Activated naive CD8-positive, alpha-beta T cell treated with anti-CD3 and anti-CD28 coated beads, Interleukin-2, amount 50 U/mL, for 24 hours (primary cell): ENCODE measurements at places on chromosomes 7 and 10.

DNA sequence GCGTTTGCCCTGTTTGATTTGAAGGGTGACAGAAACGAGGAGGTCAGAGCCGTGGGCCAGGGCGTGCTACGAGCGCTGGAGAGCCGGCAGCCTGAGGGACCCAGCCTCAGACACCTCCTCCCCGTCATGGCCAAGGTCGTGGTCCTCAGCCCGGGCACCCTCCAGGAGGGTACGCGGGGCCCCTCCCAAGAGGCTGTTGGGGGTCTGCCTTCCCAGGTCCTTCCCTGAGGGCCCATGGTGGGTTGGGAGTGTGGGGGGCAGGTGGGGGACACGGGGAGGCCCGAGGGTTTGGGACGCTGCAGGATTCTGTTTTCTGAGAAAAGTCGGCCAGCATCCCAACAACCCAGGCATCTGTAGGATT lies 7.8 kb downstream of the AP5Z1 start:
- no peak for DNase-seq

DNA sequence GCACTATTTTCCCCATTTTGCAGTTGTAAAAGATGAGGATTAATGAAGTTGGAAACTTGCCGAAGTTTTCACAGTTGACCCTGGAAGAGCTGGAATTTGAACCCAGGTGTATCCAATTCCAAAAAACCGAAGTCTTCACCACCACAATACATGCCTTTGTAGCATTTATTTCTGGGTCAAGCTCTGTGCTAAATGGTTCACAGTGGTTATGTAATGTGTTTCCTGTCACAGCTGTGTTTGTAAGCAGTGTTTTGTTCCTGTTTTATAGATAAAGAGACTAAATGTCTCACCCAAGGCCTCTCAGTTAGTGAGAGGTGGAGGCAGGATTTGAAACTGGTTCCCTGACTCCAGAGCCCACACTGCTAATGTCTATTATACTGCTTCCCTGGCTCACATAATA lies 17.6 kb downstream of the SFTPA2 start:
- DNase-seq, result no peak

DNA sequence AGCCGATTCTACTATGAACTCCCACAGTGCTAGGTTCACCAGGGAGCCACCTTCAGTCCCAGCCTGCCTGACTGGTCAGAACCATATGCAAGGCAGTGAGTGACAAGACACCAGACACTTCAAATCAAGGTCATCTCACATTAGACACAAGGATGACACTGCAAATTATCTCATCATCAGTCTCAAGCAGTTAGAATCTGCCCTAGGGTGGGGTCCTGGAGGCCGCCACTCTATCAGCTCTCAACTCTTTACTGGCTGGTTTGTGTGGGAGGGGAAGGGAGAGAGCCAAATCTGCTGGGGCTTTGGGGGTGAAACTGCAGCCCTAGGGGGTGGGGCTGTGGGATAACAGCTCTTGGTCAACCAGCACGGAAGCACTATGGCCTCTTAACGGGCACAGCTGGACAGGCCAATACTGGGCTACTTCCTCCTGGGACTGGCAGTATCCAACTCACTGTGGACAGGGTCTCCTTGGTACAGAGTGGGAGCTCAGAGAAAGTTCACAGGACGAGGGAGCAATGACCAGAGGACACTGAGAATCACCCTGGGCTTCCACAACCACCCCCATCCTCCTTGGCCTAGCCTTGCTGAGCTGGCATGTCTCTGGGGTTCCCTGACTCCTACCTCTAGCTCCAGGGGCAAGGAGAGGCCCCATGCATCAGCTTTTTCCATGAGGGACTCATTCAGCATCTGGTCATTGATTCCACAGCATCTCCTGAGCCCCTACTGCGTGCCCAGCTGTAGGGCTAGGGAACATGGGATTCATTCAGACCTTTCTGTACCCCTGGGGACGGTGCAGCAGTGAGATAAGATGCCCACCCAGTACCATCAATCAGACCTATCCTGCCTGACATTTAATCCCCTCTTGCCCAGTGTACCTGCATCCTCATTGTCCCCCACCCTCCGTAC lies 5.4 kb downstream of the GPRIN2 start:
- no peak for DNase-seq

GRCh38 chr10:88389456-88389855 lies 193.7 kb downstream of the RNLS start:
- no peak for DNase-seq

- no peak for DNase-seq
Observed at GRCh38 chr10:10911471-10911921, 106.2 kb upstream of the CELF2 start.

- DNase-seq, result no peak
Observed at GRCh38 chr10:130809761-130810515, 501.6 kb downstream of the TCERG1L start.

- DNase-seq, result no peak
Observed at GRCh38 chr7:1054861-1055450, 10.6 kb downstream of the GPR146 start.
